ENCODE measurements at places on chromosomes 2 and 18.

DNA sequence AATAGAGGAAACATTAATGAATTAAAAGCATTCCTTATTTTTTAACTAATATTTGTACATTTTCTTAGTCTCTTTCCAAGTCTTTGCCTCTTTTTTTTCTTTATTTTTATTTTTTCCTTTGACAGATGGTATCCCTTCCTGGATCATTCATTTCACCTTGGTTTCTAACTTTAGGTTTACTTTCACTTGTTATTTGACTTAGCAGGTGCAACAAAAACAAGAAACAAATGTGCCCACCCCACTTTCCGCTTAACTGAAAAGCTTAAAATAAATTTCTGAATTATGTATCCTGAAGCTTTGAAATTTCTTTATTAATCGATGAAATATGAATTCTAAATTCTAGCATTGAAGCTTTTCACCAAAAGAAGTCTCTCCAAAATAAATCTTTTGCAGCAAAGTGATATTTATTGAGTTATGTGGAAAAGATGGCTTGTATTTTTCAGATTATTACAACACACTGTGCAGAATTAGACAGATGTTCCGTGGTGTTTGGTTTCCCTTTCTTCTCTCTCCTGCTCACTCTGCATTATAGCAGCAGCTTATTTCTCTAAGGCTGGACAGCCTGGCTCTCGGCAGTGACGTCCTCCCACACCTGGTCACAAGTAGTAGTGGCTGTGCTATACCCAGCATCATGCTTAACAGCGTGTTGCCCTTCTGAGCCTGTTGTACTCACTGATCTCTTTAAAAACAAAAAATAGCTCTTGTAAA lies 99.1 kb upstream of the ZNF397 start:
- no peak for DNase-seq

GRCh38 chr2:168992591-168993349 lies 38.4 kb downstream of the ABCB11 start:
- no peak for DNase-seq

DNA sequence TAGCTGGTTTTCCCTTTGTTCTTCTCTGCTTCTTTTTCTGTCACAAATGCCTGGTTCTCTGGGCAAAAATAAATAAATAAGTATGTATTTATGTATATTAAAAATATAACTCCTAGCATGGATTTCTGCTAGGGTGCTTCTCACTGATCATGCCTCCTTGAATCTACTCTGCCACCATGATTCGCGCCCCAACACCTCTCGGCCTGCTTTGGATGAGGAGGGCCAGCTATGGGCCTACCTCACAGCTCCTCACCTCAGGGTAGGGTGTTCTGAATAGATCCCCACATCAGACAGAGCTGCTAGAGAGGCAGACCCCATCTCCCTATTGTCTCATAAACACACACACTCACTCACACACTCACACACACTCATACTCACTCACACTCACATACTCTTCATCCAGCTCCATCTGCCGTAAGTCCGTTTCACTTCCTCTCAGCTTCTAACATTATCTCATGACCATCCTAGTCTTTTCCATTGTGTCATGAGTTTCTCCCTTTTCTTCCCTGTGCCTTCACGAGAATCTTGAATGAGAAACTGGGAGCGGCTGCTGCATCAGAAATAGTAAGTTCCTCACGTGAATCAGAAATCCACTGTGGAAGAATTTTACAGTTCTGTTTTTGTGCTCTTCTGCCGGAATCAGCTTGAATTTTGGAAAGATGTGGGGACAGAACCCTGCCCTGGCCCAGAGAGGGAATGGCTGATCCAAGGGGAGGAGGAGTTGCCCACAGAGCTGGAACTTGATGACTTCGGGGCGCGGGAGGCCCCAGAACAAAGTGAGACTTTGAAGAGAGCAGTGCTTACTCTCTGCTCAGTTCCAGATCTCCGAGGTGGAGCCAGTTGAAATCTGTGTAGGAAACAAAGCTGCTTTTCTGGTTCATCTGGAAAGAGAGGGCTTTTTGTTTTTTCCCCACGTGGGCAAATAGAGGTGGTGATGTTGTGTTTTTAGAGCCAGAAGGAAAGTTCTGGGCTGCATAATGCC lies 20.9 kb downstream of the ANXA4 start:
- DNase-seq: no peak

DNA sequence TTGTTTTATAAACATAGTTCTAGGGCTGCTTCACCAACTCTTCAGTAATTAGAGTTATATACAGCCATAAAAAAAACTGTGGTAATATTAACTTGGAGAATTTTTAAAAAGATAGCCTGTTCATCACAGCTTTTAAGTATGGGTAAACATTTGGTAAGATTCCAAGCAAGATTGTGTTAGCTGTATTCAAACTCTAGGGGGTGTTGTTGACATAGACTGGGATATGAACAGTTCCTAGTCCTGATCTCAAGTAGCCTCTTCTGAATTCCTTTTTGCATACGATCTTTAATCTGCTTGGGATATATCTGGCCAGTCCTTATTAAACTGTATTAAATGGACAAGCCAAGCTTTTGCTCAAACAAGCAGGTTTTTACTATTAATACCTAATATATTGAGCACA lies 13.4 kb downstream of the NOP58 start:
- no peak for DNase-seq

DNA sequence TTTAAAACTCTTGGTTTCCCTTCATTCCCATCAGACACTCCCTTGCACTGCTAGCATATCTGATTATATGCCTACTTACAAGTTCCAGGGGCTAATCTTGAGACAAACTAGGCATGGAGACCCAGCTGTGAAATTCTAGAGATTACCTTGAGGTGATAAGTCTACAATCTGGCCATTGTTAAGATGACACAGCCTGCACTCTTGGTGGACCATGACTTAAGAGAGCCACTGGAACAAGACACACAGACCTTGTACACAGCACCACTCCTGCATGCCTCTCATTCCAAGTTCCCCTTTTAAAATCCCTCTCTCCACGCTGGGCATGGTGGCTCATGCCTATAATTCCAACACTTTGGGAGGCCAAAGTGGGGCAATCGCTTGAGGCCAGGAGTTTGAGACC lies 387.2 kb upstream of the DCC start:
- no peak for DNase-seq

DNA sequence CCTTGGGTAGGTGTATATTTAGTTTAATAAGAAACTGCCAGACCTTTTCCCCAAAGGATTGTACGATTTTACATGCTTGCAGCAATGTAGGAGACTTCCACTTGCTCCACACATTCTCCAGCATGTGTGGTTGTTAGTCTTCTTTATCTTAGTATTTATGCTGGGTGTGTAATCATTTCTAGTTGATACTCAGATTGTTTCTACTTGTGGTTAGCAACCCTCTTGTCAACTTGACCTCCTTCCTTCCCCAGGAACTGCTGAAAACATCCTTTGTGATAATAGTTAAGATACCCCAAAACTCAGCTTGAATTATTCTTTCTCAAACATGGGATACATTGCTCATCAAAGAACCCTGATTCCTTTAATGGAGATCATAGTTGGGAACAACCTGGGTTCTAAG lies 37.2 kb upstream of the CYBRD1 start:
- no peak for DNase-seq

DNA sequence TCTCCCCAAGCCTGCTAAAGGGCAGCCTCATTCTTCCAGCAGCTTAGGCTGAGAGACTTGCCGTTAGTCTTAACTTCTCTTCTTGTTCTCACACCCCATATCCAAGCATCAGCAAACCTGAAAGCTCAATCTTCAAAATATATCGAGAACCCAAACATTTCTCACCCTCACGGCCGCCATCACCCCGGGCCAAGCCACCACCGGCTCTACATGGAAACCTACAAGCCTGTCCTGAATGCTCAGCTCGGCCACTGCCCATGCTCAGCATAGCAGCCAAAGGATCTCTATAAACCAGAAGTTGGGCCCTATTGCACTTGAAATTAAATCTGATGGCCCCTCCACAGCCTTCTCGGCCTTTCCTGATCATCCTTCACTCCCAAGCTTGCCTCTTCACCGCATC lies 2.1 kb downstream of the HS1BP3 start:
- DNase-seq: no peak

DNA sequence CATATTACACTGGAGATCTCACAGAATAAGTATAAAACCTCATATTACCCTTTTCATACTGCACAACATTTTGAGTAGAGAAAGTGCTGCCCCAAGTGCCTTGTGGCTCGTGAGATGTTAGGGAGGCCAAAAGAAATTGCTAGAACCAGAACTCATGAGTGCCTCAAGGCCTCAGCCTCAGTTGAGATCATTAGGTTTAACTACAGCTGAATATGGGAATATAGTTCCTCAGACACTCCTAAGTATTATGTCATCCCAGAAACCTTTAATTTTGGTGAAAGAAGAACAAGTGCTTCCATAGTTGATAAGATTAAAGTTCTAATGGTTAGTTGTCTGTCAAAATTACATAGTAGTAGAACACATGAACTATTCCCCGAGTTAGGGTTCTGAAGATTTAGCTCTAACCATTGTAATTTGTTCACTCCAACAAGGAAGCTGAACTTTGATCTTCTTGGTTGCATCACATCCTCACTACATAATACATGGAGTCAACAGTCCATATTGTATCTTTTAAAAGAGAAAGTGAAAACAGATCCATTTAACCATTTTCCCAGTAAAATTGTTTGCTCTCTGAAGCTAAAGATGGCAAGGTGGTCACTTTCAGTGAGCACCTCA lies 9.6 kb upstream of the AQP4 start:
- DNase-seq: no peak

DNA sequence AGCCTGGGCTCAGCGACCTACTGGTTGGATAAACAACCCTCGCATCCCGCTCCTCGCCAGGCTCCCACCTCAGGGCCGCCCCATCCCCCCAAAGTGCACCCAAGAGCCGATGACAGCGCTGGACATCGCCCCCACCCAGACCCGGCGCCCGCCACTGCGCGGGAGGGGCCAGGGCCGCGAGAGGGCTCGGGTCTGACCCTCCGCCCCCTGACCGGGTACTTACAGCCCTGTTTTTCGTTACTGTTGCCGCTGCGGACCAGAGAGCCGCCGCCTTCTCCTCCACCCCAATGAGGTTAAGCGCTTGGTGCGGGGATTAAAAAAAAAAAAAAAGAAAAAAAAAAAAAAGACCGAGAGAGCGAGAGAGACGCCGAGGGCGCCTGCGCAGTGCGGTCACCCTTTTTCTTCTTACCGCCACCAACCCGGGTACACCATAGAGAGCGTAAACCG lies at the start of gene CLASP1:
TSS of gene CLASP1 (minus strand) at position 314 of the 447 bp plus-strand sequence. CDS start 43,567 bp downstream, outside the sequence.
- DNase-seq: no peak

DNA sequence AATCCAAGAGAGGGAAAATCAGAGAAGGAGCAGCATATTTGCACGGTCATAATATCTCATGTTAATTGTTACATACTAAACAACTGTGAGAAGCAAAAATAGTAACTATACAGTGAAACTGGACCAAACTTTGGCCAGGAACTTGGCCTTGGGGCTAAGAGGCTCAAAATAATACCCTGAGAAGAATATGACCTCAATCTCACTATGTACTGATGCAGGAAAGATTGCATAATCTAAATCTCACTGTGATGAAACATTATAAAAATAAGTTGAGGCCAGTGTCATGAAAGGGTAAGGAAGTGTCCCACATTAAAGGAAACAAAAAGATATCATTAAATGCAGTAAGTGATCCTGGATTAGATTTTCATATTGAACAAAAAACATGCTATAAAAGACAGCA lies 36.5 kb downstream of the ZRANB3 start:
- no peak for DNase-seq

DNA sequence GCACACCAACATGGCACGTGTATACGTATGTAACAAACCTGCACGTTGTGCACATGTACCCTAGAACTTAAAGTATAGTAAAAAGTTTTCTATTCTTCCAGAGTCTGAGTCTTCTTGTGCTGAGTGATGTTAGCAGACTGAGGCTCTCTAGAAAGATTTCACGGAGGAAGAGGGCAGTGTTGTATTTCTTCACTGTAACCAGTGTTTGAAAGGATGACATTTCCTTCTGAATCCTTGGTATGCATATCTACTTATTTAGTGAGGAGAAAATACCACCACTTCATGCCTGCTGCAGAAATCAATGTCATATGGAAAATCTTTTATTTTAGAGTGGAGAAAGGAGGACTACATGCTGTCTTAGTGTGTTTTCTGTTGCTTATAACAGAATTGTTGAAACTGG lies 357.1 kb downstream of the CCDC85A start:
- DNase-seq: no peak

Data from left ventricle myocardium inferior (tissue), 1 donor.